Esophagus mucosa (tissue), 1 donor: ENCODE measurements at places on chromosomes 11 and 22. TPM values are rescaled to one million over a fixed set of nuclear protein-coding genes. Genes with fewer than 3 reads are reported as not detected.

XKR3 gene
- not detected for total RNA-seq

OR5F1 gene
- not detected for total RNA-seq

SLCO2B1 gene
- total RNA-seq: 9.7 TPM

APOL5 gene
- not detected for total RNA-seq

PHF21B gene
- not detected for total RNA-seq

TIMP3 gene
- 20.1 TPM for total RNA-seq

ARHGEF12 gene
- 62.7 TPM for total RNA-seq

CRYAB gene
- 19.6 TPM for total RNA-seq

OTOG gene
- total RNA-seq: not detected

PHLDB1 gene
- 9.3 TPM for total RNA-seq

CLTCL1 gene
- 6.8 TPM for total RNA-seq

OR2AG2 gene
- total RNA-seq: 0.04 TPM

BTG4 gene
- not detected for total RNA-seq
